ENCODE measurements at places on chromosomes 6 and 20. TPM values are rescaled to one million over a fixed set of nuclear protein-coding genes. Genes with fewer than 3 reads are reported as not detected.

GRCh38 chr20:53190225-53190624, 218.1 kb downstream of the TSHZ2 start:
- ATAC-seq = no peak

- no peak for ATAC-seq
Observed at GRCh38 chr20:5433352-5433751, 116.6 kb upstream of the PROKR2 start.

DNA sequence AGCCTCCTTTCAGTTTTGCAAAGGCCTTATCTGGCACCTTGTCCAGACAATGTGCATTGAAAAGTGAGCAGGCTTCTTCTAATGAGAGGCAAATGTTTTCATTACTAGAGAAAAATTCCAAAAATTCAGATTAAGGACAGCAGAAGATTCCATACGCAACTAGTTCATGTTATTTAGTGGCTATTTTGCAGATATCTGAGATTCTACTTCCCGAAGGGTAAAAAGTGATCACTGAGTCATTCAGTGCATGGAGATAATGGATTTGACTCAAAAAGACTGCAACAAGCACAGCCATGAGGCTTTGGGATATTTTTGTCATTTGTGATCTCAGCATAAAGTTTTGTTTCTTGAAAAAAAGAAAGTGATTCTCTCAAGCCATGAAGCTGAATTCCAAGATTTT, 29.9 kb downstream of the METTL24 start:
- ATAC-seq = no peak

DNA sequence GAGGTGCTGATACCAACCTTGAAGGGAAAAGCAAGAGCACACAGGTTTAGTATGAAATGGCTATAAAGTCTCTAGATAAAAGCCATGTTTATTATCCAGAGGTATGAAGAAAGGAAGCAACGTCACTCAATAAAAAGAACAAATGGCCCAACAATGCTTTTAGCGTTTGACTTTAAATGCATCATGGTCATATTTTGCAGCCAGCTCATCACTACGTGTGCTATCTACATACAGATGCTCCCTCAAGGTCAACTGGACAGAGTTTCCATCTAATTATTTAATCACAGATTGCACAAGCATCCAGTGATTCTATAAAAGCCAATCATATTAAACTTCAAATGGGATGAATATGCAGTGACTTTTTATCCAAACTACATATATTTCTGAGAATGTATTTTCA, 127.6 kb upstream of the SYNDIG1 start:
- no peak for ATAC-seq

DNA sequence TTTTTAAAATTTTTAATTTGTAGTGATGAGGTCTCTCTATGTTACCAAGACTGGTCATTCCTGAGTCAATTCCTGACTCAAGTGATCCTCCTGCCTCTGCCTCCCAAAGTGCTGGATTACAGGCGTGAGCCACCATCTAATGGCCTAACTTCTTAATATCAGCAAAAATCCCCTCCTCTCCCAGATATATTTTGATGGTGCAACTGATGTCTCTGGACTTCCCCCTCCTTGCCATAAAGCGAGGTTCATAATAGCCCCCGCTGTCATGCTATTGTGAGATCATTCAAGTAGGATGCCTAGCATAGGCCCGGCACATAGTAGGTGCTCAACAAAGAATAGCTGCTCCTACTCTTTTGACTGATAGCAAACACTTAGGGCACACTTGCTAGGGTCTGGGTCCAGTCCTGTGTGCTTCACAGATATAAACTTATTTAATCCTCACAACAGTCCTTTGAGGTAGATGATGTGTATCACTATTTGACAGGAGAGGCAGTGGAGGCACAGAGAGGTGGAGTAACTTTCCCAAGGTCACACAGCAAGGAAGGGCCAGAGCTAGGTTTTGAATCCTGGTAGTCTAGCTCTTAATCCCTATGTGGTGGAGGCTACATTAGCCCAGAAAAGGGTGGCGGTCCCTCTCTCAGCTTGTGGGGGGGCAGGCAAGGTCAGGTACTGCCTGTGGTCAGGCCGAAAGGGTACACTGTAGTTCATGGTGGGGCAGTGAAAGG, 14.6 kb downstream of the SRC start:
- no peak for ATAC-seq

ADRM1 gene
- total RNA-seq = 76.1 TPM

Measured in esophagus mucosa (tissue), 1 donor.